ENCODE measurements at places on chromosomes 4 and X.

- no peak for DNase-seq
Measured at GRCh38 chr4:43496602-43497001, 604.1 kb downstream of the GRXCR1 start.

DNA sequence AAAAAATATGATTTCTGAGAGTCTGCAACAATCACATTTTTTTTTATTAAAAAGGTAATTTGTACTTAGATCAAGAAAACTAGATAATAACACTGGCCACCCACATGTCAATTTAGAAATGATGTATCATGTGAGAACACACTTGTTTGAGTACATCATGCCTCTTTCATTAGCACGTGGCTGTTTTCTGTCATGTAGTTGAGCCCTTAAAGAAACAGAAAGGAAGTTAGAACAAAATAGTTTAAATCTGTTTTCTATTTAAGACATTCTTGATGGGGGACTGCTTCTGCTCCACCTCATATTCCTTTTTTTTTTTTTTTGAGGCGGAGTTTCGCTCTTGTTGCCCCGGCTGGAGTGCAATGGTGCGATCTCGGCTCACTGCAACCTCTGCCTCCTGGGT, 207.5 kb downstream of the NSUN7 start:
- no peak for DNase-seq

GRCh38 chrX:118493653-118494297, 1.8 kb upstream of the DOCK11 start:
- DNase-seq: no peak

- DNase-seq: no peak
Measured at GRCh38 chrX:123779908-123780396, 47.1 kb upstream of the THOC2 start.

DNA sequence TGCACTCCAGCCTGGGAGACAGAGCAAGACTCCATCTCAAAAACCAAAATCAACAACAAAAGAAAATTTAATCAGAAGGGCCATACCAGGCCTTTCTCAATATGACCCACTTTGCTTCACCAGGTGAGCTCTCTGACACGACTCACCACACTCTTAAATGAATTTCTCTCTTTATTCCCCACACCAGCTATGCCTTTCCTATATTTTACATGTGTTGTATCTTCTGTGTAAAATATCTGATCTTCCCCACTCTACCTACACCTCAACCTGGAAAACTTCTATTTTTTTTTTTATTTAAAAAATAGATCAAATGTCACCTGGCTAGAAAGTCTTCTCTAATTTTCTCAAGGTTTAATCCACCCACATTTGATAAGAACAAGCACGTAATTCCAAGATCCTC, 77.6 kb upstream of the SLC39A8 start:
- no peak for DNase-seq

DNA sequence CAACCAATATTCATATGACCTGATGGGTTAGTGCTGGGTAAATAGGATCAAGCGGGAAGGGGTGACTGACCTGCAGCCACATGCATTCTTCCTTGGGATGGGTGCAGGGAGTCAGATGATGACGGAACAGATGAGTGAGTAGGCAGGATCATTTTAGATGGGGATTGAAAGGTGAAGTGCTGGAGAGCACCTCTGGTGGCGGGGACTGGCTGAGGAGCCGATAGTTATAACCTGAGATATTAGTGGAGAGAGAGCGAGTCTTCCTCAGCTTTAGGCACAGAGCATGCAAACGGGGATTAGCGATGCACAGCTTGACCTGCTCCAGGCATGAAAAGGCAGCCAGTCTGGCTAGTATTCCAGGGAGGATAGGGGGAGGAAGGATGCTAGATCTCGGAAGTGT, 99.1 kb downstream of the AFF1 start:
- no peak for DNase-seq

DNA sequence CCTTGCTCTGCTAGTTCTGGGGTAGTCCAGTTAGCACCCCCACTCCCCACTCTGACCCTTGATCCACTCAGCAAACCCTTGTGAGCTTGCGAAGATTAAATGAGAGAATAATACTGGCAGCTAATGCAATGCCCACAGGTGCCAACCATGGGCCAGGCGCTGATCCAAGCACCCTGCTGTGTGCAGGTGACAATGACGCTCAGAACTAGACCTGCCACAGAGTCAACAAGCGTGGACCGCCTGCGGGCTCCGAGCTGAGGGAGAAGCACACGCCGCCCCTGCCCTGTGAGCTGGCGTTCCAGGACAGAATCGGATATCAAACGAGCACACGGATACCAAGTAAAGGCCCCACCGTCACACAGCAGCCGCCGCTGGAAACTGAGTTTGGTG, 129.2 kb downstream of the FAM53A start:
- no peak for DNase-seq

GRCh38 chr4:140095694-140096482, 58.1 kb downstream of the MAML3 start:
- no peak for DNase-seq

- no peak for DNase-seq
Measured at GRCh38 chr4:98939438-98939837, 10.5 kb upstream of the EIF4E start.

GRCh38 chr4:173746424-173746823, 216.4 kb upstream of the HAND2 start:
- no peak for DNase-seq

DNA sequence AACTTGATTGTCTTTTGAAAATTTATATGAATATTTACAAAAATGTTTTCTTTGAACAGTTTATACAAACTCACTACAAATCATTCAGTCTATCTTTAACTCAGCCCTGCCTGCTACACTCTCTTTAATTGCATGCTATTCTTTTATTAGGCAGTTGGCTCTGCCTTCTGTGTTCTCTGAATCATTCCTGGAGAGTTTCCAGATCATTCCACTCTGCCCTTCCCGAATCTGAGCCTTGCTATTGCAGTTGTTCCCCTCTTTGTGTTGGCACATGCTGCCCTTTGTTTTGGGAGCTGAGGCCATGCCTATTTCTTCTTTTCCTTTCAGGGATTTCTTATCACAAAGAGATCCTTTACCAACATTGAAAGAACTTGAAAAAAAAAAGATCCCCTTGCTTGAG, 8.7 kb upstream of the TECRL start:
- DNase-seq: no peak

- no peak for DNase-seq
Measured at GRCh38 chr4:16496501-16496900, 270.2 kb upstream of the TAPT1 start.

DNA sequence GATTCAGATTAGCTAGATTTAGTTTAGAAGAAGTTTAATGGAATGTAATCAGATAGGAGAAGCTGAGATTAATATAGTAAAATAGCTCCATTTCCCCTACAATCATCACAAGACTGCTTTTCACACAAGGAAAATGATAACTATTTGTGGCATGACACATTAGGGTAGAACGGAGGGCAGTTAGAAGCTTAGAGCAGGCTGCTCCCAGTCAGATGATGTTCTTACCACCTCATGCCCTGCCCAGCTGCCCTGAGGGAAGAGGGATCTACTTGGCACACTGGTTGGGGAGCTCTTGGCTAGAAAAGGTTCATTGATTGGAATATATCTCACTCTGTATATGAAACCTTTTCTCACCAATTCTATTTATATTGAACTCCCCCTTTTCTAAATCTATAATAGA, 180.7 kb upstream of the IL15 start:
- DNase-seq: no peak

DNA sequence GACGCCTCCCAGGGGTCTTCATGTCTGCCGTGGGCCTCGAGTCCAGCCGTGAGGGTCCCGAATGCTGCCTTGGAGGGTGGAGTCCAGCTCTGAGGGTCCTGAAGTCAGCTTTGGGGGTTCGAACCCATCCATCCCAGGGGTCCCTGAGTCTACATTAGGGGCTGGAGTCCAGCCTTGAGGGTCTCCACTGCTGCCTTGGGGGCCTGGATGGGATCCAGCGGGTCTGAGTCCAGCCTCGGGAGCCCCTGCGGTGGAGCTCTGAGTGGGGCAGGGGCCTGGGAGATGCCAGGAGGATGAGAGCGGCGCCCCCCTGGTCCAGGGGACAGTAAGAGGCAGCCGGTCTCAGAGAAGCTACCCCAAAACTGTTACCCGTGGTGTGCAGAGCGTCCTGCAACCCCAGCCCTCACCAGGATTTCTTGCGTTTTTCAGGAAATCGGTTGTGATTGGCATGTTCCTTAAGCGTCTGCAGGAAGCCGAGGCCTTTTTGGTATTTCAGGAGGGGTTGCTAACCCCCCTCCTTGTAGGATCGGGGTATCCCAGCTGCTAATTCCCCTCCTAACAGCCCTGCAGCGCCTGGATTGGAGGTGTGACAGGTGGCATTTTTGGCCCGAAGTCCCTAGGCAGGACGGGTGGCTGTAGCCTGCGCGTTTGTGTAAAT, 1.7 kb upstream of the GTPBP6 start:
- DNase-seq: no peak

- no peak for DNase-seq
Measured at GRCh38 chrX:44767308-44767707, 76.5 kb upstream of the DUSP21 start.

- no peak for DNase-seq
Measured at GRCh38 chr4:80608281-80608980, 272.9 kb downstream of the CFAP299 start.

DNA sequence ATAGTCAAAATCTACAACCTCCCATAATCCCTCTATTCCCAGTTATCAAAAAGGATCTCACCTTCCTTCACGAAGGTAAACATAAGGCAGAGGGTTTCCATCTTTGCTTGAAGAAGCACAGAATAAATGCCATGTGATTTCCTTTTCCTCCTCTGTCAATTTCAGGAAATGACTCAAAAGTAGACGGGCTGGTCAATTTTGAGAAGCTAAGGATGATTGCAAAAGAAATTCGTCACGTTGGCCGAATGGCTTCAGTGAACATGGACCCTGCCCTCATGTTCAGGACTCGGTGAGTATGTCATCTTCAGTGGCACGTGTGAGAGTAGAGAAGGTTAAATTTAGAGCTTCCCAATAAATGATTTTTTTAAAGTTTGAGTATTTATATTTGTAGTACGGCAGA, 240.2 kb downstream of the RAPGEF2 start:
- no peak for DNase-seq

DNA sequence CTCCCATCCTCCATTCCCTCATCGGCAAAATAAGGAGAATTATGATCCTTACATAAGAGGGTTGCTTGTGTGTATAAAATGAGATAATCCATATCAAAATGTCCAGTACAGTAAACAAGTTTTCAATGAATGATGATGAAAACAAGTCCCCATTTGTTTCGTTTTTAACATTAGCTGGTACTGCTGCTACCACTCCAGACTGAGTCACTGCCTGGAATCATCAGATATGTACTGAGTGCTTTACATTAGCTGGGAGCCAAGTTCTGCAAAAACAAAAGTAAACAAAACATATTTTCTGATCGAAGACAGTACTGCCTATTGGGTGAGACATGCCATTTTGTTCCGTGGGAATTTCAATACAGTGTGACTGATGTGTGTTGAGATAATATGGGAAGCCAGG, 123.2 kb upstream of the IGFBP7 start:
- DNase-seq: no peak

DNA sequence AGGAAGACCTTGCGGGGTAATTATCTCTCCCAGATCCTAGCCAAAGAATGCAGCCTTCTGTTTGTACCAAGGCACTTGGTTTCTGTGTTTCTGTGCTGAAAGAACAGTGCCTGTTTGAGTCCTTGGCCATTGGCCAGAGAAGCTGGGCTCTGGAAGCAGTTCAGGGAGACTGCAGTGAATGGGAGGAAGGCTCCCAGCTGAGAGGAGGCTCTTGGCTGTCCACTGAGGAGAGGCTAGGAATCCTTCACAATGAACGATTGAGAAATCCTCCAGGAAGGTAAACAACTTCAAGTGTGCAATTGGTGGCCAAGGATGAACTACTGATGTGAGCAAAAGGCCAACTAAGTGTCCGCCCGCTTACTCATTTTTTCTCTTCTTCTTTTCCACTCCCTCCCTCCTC, 61.3 kb downstream of the HS3ST1 start:
- DNase-seq: no peak

DNA sequence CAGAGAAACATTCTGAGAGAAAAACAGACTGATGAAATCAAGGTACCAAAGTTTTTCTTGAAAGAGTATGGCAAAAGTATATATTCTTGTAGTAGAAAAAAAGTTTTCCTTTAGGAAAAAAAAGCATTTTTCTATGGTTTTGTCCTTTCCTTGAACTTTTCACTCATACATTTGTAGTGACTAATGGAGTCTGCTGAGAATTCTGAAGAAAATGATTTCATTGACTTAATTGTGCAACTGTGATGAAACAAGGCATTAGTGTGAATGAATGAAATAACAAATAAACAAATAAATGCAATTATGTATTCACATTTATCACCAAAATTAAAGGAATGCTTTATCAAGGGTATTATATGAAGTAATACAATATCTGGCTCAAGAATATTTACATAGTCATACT, 5.7 kb downstream of the CSN1S1 start:
- no peak for DNase-seq

DNA sequence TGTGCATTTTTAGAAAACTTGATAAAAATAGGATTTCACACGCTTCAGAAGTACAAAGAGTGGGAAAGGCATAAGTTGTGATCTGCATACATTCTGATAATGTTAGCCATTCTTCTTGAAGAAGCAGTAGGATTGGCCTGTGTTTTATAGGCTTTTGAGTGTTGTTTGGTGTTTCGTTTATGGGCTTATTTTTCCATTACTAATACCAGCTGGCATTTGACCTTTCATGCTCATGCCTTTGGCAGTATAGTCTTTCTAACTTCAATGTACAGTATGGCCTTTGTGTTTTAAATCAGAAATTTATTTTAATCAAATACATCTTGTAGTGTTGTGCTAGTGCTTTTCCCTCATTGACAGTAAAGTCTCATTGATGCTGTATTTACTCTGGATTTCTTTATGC, 51.5 kb upstream of the SLC4A4 start:
- no peak for DNase-seq

Data from stimulated activated CD8-positive, alpha-beta memory T cell treated with anti-CD3 and anti-CD28 coated beads, Interleukin-7, amount 100 ng/mL, for 1 hour (primary cell).